ENCODE measurements at places on chromosomes 7 and 10. TPM values are rescaled to one million over a fixed set of nuclear protein-coding genes. Genes with fewer than 3 reads are reported as not detected.
A peak's percentile ranks its signal among the peaks of the same experiment; 100 is the strongest.

- DNase-seq: no peak
These were observed 175.6 kb downstream of the ELFN1 start for GRCh38 chr7:1845536-1846311.

Gene NODAL
- not detected for total RNA-seq

DNA sequence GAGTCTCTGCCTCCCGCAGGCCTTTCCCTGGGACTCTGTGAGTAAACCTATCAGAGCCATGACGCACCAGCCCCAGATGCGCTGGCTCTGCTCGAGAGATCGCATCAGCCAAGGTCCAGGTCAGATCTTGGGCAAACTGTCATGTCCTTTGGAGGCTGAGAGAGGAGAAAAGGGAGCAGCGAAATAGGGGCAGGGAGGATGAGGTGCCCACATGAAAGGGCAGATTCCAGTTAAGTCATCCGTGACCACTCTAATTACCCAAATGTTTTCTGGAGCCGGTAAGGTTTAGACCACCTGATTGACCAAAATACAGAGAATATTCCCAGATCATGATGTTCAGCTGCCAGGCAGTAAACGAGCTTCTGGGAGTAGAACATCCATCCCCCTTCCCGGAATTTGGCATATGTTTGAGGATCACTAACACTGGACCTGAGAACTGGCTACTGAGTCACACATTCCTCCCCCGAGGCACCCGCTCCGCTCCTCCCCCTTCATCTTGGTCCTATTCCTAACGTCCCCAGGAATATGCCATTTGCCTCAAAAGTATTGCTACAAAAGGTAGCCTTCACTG lies 88.0 kb downstream of the FGFR2 start:
- no peak for DNase-seq

Gene DEPP1
- 0.27 TPM for total RNA-seq

GRCh38 chr7:52752891-52753290 lies 282.5 kb upstream of the POM121L12 start:
- no peak for DNase-seq

Gene KAT6B
- 22.8 TPM for total RNA-seq

DNA sequence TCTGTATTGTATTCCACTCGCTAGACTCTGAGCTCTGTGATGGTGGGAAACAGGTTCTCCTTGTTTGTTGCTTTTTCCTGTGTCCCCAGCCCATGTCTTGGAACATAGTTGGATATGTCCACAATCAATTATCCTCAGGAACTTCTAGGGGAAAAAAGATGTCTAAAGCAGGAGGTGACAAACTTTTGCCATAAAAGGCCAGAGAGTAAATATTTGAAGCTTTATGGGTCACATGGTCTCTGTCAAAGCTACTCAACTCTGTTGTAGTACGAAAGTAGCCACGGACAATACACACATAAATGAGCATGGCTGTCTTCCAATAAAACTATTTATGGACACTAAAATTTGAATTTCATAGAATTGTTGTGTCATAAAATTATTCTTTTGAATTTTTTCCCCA lies 220.5 kb downstream of the CHCHD3 start:
- DNase-seq: no peak

Gene FXYD4
- not detected for total RNA-seq

DNA sequence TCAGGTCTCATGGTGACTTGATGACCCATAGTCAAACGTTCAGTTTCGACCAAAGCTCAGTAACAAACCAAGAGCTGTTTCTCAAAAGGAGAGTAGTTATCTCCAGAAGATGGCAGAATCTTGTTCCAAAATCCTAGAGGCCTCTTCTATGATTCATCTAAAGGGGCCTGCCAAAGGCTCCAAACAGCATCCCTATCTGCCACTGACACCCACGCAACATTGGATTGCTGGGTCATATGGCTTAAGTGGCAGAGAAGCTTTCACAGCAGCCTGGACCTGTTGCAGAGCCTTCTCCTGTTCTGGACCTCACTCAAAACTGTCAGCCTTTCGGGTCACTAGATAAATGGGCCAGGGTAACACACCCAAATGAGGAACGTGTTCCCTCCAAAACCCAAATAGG lies 54.0 kb upstream of the LRRC18 start:
- DNase-seq: no peak

Gene LBX1
- total RNA-seq: not detected

Gene PTF1A
- total RNA-seq: not detected

Gene NPC1L1
- total RNA-seq: not detected

Gene HMX3
- total RNA-seq: 0.69 TPM

Gene UBTD1
- 2.1 TPM for total RNA-seq

- no peak for DNase-seq
These were observed 315.0 kb downstream of the CRPPA start for GRCh38 chr7:16106300-16106699.

Gene CCL24
- total RNA-seq: not detected

Gene LIPJ
- not detected for total RNA-seq

DNA sequence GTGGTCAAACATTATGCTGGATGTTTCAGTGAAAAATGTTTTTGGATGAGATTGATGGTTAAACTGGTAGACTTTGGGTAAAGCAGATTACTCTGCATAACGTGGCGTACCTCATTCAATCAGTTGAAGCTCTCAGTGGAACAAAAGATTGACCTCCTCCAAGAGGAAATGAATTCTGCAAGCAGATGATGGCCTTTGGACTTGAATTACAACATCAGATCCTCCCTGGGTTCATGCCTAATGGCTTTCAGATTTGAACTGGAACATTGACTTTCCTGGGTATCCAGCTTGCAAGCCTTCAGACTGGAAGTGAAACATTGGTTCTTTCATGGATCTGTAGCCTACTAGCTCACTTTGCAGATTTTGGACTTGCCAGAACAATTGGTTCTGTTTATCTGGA lies 169.3 kb upstream of the MALRD1 start:
- DNase-seq: no peak

Gene RPEL1
- not detected for total RNA-seq

Gene MMD2
- not detected for total RNA-seq

DNA sequence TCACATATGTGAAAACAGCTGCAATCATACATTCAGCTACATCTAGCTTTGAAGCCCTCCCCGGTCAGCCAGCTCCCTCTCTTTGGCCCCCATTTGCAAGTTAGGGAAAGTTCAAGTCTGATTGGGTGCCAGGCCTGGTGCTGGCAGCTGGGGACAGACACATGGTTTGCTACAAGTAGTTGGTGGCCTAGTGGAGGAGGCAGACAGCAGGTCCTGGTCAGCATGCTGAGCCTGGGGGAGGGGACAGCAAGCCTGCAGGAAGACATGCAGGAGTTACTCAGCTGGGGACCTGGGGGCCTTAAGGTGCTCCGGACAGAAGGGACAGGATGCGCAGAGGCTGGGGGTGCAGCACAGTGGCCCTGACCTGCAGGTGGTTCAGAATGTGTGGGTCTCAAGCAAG lies 956.9 kb upstream of the ZNF722 start:
- no peak for DNase-seq

Gene FEZF1
- total RNA-seq: not detected

- DNase-seq: peak; percentile 47
These were observed 127.5 kb downstream of the CUBN start for GRCh38 chr10:17001961-17002749.

DNA sequence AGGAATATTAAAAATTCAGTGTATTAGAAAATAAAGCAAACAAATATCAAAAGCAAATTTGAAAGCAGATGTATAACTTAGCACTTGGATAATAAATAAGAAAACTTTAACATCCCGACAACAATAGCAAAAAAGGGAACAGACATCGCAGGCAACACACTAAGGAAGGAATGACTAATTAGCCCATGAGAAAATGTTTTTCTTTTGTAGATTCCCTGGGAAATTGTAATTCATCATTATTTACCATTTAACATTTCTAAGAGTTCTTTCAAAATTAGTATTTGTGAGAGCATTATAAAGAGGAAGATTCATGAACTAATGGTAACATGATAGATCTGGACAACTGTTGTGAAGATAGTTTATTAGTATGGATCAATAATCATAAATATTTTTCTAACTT lies 106.0 kb upstream of the STK17A start:
- no peak for DNase-seq

Gene CPSF4
- total RNA-seq: 62.3 TPM

Gene CNPY1
- not detected for total RNA-seq

- DNase-seq: no peak
These were observed 25.7 kb upstream of the PLA2G12B start for GRCh38 chr10:72980348-72980747.

DNA sequence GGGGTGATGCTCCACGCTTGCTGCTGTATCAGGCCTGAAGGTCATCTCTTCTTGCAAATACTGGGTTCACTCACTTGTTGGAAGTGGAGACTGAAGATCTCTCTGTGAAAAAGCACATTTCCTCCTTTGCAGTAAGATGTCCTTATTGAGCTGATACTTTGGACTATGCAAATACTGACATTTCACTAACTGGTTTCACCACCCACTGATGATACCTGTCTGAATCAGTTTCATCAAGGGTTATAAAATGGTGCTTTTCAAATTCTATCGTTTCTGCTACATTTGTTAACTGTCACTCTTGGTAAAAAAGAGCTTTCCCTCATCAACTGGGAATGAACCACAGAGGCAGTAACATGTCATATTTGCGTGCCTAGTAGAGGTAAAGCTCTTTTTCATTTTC lies 35.5 kb downstream of the RAB19 start:
- DNase-seq: no peak

DNA sequence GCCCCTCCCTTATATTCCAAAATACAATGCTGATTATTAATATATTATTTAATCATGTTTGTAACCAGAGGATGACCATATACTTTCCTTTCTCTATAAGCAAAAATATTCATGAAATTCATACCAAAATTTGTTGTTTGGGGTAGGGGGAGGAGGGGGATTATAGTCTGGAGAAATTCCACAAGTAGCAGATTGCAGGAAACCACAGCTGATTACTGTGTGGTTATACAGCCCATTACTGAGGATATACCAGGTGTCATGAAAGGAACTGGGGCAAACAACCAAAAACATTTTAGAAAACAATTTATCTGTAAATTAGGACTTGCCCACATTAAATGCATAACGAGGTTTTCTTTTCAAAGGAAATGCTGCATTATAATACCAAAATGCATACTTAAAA lies 50.3 kb downstream of the SEMA3C start:
- no peak for DNase-seq

Gene HABP2
- not detected for total RNA-seq

DNA sequence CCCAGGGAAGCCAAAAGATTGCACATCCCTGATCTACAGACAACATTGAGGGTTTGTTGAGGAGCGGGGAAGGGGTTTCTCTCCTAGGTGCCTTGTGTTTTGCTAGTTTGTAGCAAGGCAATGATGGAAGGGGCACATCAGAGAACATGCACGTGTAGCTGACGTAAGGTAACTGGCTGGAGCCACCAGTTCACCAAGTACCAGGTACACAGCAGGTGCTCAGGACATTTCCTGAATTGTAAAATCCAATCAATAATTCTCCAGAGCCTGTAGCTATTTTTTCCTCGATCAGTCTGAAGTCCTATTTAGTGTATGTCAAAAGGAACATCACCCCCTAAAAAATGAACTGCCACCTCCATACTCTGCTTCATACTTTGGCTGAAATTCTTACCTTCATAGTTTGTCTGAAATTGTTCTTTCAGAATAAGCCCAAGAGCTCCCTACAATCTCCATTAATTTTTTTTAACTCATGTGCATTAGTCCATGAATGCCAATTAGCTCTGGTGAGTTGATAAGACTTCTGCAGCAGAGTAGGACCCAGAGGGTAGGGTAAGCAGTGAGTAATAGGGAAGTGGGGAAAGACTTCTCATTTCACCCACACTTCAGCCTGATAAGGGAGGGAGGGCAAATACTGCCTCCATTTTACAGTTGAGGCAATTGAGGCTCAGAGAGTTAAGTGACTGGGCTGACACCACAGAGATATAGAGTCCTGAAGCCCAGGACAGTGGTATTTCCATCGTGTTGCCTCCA lies 36.0 kb upstream of the SLC26A3 start:
- DNase-seq: no peak

DNA sequence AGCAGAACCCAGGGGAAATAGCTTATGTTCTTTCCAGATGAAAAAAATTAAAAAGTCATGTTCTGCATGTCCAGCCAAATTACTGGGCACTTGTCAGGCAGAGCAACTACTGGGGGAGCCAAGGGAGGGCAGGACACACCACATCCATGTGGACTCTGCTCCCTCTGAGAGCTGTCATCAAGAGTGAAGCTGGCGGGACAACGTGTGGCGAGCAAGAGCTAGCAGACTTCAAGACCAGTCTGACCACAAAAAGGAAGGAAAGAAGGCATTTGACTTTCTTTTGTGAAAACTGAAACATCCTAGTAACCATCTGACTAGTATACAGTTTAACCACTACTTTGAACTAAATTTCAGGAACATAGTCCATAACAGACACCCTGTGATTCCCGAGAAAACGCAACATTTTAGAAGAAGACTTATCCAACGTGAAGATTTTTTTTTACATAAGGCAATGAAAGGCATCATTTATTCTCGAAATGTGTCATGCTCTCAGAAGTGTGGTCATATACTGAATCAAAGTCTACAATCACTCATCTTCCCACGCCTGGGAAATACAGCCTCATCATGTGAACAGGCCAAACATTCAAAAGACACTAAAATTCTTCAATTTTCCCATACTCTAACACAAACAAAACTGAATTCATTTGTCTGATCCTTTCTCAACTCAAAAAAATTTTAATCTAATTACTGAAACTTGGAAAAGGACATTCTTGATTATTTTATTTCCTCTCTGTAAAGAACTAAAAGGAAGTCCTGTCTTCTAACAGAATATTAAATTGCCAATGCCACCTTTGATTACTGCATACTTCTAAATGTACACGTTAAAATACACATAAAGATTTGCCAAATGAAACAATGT lies 15.5 kb downstream of the CYTH3 start:
- peak; percentile 63 for DNase-seq

- no peak for DNase-seq
These were observed 9.2 kb downstream of the ANXA7 start for GRCh38 chr10:73404690-73405089.

- no peak for DNase-seq
These were observed 33.7 kb upstream of the TMEM26 start for GRCh38 chr10:61486738-61487396.

- DNase-seq: no peak
These were observed 9.2 kb upstream of the FGFR2 start for GRCh38 chr10:121607310-121608055.

Gene GLI3
- not detected for total RNA-seq

Gene WIPF3
- not detected for total RNA-seq

Gene TMEM229A
- not detected for total RNA-seq

GRCh38 chr10:71975871-71976725 lies 11.9 kb downstream of the CHST3 start:
- DNase-seq: no peak

Measured in activated CD8-positive, alpha-beta T cell treated with anti-CD3 and anti-CD28 coated beads for 36 hours (primary cell).